Aorta (tissue), 5 donors: ENCODE measurements at places on chromosomes 16 and 17. TPM values are rescaled to one million over a fixed set of nuclear protein-coding genes. Genes with fewer than 3 reads are reported as not detected.

DNA sequence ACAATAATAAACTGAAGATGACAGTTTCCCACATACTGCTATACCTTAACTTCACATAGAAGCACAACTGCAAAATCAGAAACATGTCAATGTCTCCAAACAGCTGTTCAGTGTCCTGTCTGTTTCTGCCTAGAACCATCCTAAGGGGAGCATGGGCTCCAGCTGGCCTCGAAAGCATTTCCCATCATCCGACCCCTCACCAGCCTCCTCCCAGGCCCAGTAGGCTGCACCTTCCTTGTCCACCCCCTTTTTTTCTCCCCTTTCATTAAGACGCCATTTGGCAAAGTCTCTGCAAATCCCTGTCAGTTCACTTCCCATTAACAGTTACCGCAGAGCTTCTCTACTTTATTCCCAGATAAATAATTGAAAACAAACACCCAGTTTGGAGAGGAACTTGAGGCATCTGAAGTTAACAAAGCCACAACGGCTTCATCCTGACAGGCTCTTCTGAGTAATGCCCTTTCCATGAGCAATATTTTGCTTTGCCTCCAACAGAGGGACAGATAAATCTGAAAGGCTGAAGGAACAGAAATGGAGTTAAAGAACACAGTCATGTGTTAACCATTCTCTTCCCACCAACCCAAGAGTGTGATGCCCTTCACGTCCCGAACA is 65.3 kb downstream of the SLC39A11 start:
- H3K27ac ChIP-seq: no peak overlapping the region
- H3K27me3 ChIP-seq: no peaks in the 10 kb centered on the region
- H3K36me3 ChIP-seq: no peaks in the 10 kb centered on the region
- no peaks in the 10 kb centered on the region for H3K4me1 ChIP-seq

DNA sequence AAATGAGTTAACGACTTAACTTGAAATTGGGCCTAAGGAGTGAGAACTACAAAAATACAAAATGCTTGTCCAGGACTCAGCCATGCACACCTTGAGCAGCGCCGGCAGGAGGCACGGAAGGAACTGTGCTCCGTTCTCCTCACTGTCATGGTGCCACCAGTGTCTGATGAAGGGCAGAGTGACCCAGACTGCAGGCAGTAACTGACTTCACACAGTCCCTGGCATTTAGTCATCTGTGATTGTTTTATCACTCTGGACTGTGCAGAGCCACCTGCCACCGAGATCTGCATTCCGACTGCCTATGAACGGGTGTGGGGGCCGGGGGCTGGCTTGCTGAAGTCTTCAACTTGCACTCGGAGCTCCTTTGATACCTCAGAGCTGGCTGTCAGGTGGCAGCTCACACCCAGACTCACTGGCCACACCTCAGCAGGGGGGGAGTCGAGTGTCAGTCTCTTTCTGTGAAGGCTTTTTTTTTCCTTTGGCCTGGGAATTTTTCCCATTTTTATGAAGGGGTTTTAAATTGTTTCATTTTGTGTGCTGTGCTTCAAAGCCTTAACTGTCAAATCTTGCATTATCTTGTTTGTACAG is 20.2 kb upstream of the ENDOV start:
- no peaks in the 10 kb centered on the region for H3K36me3 ChIP-seq
- H3K4me1 ChIP-seq: no peaks in the 10 kb centered on the region
- DNase-seq: no peak
- no peaks in the 10 kb centered on the region for H3K27me3 ChIP-seq
- H3K4me3 ChIP-seq: no peak overlapping the region

- H3K27ac ChIP-seq: no peak overlapping the region
- no peaks in the 10 kb centered on the region for H3K4me1 ChIP-seq
- H3K4me3 ChIP-seq: no peak overlapping the region
- no peaks in the 10 kb centered on the region for H3K36me3 ChIP-seq
- no peak for DNase-seq
- H3K27me3 ChIP-seq: peaks cover 2% of the 10 kb centered on the region
Measured at GRCh38 chr17:81492706-81493105, 19.9 kb downstream of the ACTG1 start.

- no peaks in the 10 kb centered on the region for H3K27me3 ChIP-seq
- H3K4me3 ChIP-seq: peak overlapping the region; percentile 29
- H3K36me3 ChIP-seq: no peaks in the 10 kb centered on the region
- peak overlapping the region; percentile 98 for H3K27ac ChIP-seq
- H3K4me1 ChIP-seq: peaks cover 2% of the 10 kb centered on the region
Measured at GRCh38 chr17:45171338-45172231, 9.9 kb downstream of the HEXIM2 start.

DNA sequence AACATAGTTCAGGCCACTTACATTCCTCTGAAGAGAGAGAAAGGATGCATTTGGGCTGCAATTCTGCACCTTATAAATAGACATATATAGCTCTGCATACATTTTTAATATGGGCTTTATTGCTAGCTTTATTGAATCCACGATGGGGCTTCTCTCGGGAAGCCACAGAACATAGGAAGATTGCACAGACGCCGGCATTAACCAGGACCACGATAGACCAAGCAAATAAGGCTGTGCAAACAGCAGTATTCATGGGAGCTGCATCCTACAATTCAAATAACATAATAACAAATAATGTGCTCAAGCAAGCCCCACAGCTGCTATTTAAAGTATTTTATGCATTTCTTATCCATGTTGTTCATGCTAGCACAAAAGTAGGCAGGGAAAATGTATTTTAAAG is 432.3 kb downstream of the TMEM114 start:
- H3K27ac ChIP-seq: no peak overlapping the region
- H3K27me3 ChIP-seq: no peaks in the 10 kb centered on the region
- no peak overlapping the region for H3K4me3 ChIP-seq
- H3K4me1 ChIP-seq: no peaks in the 10 kb centered on the region

Gene SYT17
- total RNA-seq: 4.3 TPM

DNA sequence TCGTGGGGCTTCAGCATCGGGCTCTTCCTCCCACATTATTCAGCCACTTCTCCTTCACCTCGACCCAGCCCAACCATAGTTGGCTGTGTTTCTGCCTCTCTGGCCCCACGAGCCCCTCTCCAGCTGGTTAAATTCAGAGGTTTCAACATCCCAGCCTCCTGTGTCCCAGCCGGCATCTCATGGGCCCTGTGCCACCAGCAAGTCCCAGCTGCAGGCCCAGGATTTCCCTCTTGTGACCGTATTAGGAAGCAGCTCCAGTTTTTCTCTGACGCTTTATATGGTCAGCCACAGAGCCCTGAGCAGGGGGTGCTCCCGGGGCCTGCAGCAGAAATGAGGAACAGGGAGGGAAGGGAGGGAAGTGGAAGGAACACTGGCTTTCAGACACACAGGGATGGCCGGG is 27.4 kb downstream of the MYH11 start:
- DNase-seq: peak; percentile 89
- H3K4me3 ChIP-seq: no peak overlapping the region
- H3K4me1 ChIP-seq: no peaks in the 10 kb centered on the region
- H3K36me3 ChIP-seq: peaks cover 10% of the 10 kb centered on the region
- H3K27me3 ChIP-seq: no peaks in the 10 kb centered on the region

DNA sequence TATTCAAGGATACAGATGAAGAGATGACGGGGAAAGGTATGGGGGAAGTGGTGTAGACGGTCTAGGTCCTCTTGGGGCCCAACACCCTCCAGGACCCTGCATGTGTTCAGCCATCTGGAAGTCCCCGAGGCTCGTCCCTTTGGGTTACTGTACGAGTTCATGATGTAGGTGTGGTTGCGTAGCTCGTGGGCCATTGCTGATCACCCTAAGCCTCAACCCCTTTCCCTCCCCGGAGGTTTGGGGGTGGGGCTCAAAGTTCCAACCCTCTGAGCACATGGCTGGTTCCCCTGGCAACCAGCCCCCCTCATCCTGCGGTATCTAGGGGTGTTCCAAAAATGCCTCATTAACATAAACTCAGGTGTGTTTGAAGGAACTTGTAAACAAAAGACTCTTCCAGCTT is 98.8 kb upstream of the METRNL start:
- H3K27ac ChIP-seq: no peak overlapping the region
- no peaks in the 10 kb centered on the region for H3K36me3 ChIP-seq
- DNase-seq: no peak
- no peaks in the 10 kb centered on the region for H3K4me1 ChIP-seq
- H3K27me3 ChIP-seq: no peaks in the 10 kb centered on the region
- no peak overlapping the region for H3K4me3 ChIP-seq

Gene HOXB2
- 25.4 TPM for total RNA-seq

Gene KRTAP29-1
- total RNA-seq: not detected

Gene HOXB13
- not detected for total RNA-seq

- no peak for DNase-seq
- no peaks in the 10 kb centered on the region for H3K4me1 ChIP-seq
- no peaks in the 10 kb centered on the region for H3K36me3 ChIP-seq
- no peak overlapping the region for H3K27ac ChIP-seq
Measured at GRCh38 chr16:86052926-86053325, 154.0 kb downstream of the IRF8 start.

Gene SYCE1L
- 1.8 TPM for total RNA-seq

GRCh38 chr17:57502811-57503241 is 242.3 kb downstream of the CCDC182 start:
- no peak overlapping the region for H3K27ac ChIP-seq
- H3K4me3 ChIP-seq: no peak overlapping the region
- H3K36me3 ChIP-seq: no peaks in the 10 kb centered on the region
- H3K4me1 ChIP-seq: peaks cover 7% of the 10 kb centered on the region

Gene KRTAP2-3
- total RNA-seq: not detected

- H3K27me3 ChIP-seq: no peaks in the 10 kb centered on the region
- H3K4me1 ChIP-seq: no peaks in the 10 kb centered on the region
- no peak overlapping the region for H3K27ac ChIP-seq
- peak; percentile 70 for DNase-seq
- no peaks in the 10 kb centered on the region for H3K36me3 ChIP-seq
Measured at GRCh38 chr17:81738801-81739393, 26.8 kb downstream of the SLC25A10 start.

DNA sequence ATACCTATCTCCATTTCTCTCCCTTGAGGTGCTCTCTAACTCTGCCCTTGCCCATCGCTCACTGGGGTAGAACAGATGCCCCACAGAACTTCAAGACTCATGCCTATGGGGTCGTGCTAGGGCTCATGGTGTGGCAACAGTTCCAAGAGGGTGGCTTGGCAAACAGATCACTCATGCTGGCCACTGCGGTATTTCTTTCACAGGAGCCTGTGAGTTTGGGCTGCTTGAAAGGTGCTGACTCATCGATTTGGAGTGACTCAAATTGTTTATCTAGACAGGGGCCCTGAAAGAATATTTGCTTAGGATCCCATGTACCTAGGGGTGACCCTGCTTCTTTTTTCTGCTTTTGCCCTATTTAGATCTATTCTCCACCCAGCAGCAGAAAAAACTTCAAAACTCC is 69.9 kb downstream of the IRX5 start:
- DNase-seq: no peak
- H3K4me3 ChIP-seq: no peak overlapping the region
- no peaks in the 10 kb centered on the region for H3K27me3 ChIP-seq
- no peak overlapping the region for H3K27ac ChIP-seq

GRCh38 chr17:41653892-41654677 is 29.7 kb upstream of the KRT17 start:
- DNase-seq: no peak
- no peak overlapping the region for H3K27ac ChIP-seq
- H3K4me1 ChIP-seq: no peaks in the 10 kb centered on the region
- no peaks in the 10 kb centered on the region for H3K27me3 ChIP-seq

DNA sequence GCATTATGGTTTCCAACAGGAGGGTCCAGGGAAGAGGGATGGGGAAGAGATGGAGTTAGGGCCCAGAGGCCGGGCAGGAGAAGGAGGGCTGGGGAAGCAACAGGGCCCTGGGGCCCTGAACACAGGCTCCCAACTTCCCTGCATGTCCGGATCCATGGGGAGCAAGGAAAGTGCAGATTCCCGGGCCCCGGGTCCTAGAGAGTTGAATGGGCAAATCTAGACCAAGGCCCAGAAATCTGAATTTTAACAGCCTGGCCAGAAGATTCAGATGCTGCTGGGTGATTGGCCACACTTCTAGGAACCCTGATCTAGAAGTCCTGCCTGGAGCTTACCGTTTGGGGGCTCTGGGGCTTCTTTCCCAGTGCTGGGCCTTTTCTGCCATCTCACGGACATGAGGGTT is 13.2 kb downstream of the MGAT5B start:
- H3K36me3 ChIP-seq: no peaks in the 10 kb centered on the region
- no peaks in the 10 kb centered on the region for H3K4me1 ChIP-seq
- no peak overlapping the region for H3K4me3 ChIP-seq
- H3K27me3 ChIP-seq: no peaks in the 10 kb centered on the region
- no peak overlapping the region for H3K27ac ChIP-seq

- no peak overlapping the region for H3K4me3 ChIP-seq
- no peak for DNase-seq
- H3K27ac ChIP-seq: no peak overlapping the region
- H3K4me1 ChIP-seq: no peaks in the 10 kb centered on the region
- H3K27me3 ChIP-seq: no peaks in the 10 kb centered on the region
Measured at GRCh38 chr16:85541181-85541580, 71.9 kb upstream of the GSE1 start.

GRCh38 chr16:2285731-2286191 is 17.8 kb upstream of the RNPS1 start:
- H3K27ac ChIP-seq: no peak overlapping the region
- DNase-seq: no peak
- no peaks in the 10 kb centered on the region for H3K27me3 ChIP-seq
- H3K4me1 ChIP-seq: no peaks in the 10 kb centered on the region
- peaks cover 6% of the 10 kb centered on the region for H3K36me3 ChIP-seq
- no peak overlapping the region for H3K4me3 ChIP-seq

GRCh38 chr17:45437465-45438283 is 5.0 kb upstream of the ARHGAP27 start:
- H3K27ac ChIP-seq: no peak overlapping the region
- peaks cover 2% of the 10 kb centered on the region for H3K36me3 ChIP-seq
- no peaks in the 10 kb centered on the region for H3K4me1 ChIP-seq

Gene HBA1
- total RNA-seq: 559 TPM

Gene TMEM235
- total RNA-seq: not detected

GRCh38 chr17:81170727-81171494 is 4.9 kb upstream of the AATK start:
- H3K4me3 ChIP-seq: no peak overlapping the region
- H3K27ac ChIP-seq: no peak overlapping the region
- H3K27me3 ChIP-seq: no peaks in the 10 kb centered on the region
- no peak for DNase-seq

Gene MAP3K14
- total RNA-seq: 10.6 TPM

DNA sequence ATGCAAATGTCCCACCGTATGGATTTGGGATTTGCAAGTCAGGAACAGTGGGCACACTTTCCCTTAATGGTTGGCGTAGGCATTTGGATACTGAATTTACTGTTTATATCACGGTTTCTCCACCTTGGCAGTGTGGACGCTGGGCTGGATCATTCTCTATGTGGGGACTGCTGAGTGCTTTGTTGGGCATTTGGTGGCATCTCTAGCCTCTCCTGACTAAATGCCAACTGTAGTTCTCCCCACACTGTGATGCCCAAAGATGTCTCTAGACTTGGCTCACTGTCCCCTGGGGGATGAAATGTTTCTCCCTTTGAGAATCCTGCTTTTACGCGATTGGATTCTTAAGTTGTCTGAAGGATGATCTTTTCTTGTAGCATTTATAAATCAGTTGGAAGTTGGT is 49.0 kb downstream of the RBFOX1 start:
- no peak overlapping the region for H3K4me3 ChIP-seq
- no peak overlapping the region for H3K27ac ChIP-seq
- no peaks in the 10 kb centered on the region for H3K4me1 ChIP-seq

- H3K36me3 ChIP-seq: no peaks in the 10 kb centered on the region
- peak; percentile 79 for DNase-seq
- peaks cover 3% of the 10 kb centered on the region for H3K4me1 ChIP-seq
Measured at GRCh38 chr16:89093602-89094251, at the start of gene ACSF3. Gene ACSF3 (plus strand): TSS chr16:89093852. CDS start chr16:89100682, 6,830 bp downstream.

- no peak overlapping the region for H3K27ac ChIP-seq
- no peaks in the 10 kb centered on the region for H3K27me3 ChIP-seq
- no peak for DNase-seq
- H3K4me3 ChIP-seq: no peak overlapping the region
- H3K36me3 ChIP-seq: no peaks in the 10 kb centered on the region
Measured at GRCh38 chr16:83895942-83896341, 3.0 kb upstream of the MLYCD start.

Gene GJC1
- 23.8 TPM for total RNA-seq

Gene FN3K
- 10.8 TPM for total RNA-seq
